AG09309 (cell line): ENCODE measurements at places on chromosomes 12 and 14.

- no peak for DNase-seq
Observed at GRCh38 chr14:100306998-100307765, 938 bp upstream of the SLC25A29 start.

GRCh38 chr14:75917322-75917945 lies 64.4 kb downstream of the TGFB3 start:
- no peak for DNase-seq

DNA sequence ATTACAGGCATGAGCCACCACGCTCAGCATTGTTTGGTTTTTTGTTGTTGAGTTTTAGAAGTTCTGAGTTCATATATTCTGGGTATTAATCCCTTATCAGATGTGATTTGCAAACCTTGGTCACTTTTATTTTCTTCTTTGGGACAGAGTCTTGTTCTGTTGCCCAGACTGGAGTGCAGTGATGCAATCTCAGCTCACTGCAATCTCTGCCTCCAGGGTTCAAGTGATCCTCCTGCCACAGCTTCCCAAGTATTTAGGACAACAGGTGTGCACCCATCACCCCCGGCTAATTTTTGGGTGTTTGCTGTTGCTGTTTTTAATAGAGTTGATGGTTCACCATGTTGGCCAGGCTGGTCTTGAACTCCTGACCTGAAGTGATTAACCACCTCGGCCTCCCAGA lies 11.8 kb downstream of the USP30 start:
- no peak for DNase-seq

DNA sequence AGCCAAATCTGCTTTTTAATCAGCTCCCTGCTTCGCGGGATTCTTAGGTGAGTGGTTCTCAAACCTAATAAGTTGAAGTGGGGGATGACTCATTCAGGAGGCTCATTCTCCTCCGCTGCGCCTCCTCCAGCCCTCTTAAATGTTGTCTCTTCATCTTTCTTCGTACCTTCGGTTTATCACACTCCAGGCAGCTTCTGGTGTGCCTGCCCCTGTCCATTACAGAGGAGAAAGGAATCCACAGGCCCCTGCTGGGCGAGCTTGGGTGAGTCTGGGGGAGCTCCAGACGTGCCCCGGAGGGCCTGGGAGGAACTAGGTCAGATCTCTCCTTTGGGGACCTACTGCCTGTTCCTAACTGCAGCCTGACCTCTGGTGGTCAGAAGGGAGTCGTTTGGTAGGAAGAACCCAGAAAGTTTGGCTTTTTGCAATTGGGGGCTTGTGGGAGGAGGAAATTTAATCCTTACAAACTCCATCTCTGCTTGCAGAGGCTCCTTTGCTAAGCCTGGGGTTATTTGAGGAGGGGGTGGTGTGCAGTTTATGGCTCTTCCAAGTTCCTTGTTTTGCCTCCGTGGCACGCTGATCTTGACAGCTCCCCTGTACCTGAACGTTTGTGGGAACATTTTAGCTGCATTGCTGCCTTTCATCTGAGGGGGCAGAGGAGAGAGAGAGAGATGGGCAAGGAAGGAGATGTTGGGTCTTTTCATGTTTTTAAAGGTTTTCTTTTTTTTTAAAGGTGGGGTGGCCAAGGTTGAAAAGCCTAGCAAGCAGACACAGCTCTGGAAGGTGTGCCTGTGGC lies 84.1 kb upstream of the GNG2 start:
- no peak for DNase-seq

GRCh38 chr14:89415159-89415558 lies 1.9 kb downstream of the FOXN3 start:
- no peak for DNase-seq
